ENCODE measurements at places on chromosomes 2 and 18. TPM values are rescaled to one million over a fixed set of nuclear protein-coding genes. Genes with fewer than 3 reads are reported as not detected.
A peak's percentile ranks its signal among the peaks of the same experiment; 100 is the strongest.

DNA sequence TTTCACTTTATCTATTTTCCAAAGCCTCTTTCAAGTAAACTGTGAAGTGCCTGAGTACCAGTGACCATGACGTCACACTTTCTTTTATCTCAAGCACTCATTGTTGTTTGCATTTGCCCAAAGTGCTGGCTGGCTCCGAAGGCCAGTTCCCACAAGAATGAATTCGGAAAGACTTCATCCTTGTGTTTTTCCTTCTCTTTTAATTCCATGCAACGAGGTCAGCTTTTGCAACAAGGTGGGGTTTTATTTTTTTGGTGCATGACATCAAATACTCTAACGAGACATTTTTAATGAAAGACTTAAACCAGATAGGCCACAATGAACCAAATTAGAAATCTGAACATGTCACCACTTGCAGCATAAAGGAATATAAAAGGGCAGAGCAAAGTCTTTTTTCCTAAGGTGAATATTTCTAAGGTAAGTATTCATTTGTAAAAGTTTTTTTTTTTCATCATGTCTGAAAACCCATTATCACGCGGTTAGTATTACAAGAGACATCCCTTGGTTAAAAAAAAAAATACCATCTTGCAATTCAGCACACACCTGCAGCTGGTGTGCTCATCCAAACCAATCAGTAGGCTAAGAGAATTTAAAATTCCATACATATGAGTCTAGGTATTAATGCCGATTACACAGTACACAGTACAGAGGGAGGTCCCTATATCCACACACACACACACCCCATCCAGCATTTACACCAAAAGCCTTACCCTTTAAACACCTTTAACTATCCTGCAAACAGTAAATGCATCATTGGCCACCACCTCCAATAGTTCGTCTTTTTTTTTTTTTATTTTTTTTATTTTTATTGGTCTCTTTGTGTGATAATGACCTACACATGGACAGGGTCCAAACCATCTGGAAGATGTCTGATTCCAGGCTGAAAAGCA is 2.3 kb downstream of the ARL4C start:
- H3K27me3 ChIP-seq = no peaks in the 10 kb centered on the region
- H3K4me3 ChIP-seq = peak overlapping the region; percentile 81
- H3K4me1 ChIP-seq = no peaks in the 10 kb centered on the region
- H3K27ac ChIP-seq = peak overlapping the region; percentile 72
- H3K36me3 ChIP-seq = no peaks in the 10 kb centered on the region
- DNase-seq = peak; percentile 53

DNA sequence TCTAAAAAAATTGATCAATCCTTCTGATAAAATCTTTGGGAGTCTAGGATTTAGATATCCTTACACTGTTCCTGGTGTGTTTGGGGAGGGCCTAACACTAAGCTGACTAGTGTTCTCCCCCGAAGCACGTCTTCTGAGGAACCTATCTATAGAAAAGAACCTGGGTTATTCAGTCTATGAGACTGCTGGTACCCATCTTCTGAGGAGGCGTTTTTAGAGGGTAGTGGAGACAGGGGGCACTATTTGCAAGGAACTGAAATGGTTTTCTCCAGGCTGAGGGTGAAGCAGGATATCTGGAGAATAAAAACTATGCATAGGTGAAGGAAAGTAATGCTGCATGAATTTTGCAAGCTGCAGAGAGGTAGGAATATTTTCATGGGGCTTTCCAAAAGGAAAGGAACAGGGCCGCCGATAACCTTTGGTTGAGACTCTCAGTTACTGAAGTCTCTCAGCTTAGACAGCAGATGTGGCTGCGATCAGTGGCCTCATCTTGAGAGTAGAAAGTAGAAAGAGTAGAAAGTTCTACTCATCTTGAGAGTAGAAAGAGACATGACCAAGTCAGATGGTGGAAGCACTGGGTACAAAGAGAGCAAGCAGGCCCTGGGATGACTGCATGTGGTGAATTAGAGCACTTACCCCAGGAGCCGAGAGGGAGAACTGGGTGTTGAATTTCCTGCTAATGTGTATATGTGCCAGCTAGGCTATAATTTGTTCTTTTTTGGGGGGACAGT is 31.8 kb upstream of the KCNE4 start:
- H3K27ac ChIP-seq = no peak overlapping the region
- DNase-seq = no peak
- H3K27me3 ChIP-seq = no peaks in the 10 kb centered on the region
- H3K4me3 ChIP-seq = no peak overlapping the region

DNA sequence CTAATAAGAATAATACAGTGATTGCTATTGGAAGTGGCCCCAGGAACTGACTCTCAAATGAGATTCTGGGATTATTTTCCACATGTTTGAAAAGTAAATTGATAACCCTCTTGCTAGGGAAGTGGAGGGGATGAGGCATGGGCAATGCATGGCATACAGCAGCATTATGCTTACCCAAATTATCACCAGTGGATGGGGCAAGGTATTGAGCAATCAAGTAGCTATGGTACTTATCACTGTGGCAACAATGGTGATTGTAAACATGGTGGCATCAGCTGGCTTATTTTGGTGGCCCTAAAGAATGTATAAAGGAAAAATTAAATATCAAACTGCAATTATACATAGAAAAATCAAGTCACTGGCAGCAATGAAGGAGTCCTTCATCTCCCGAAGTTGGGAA is 155.1 kb downstream of the FIGN start:
- no peak overlapping the region for H3K27ac ChIP-seq
- H3K27me3 ChIP-seq = no peaks in the 10 kb centered on the region
- DNase-seq = no peak
- no peaks in the 10 kb centered on the region for H3K4me1 ChIP-seq
- H3K36me3 ChIP-seq = no peaks in the 10 kb centered on the region

DNA sequence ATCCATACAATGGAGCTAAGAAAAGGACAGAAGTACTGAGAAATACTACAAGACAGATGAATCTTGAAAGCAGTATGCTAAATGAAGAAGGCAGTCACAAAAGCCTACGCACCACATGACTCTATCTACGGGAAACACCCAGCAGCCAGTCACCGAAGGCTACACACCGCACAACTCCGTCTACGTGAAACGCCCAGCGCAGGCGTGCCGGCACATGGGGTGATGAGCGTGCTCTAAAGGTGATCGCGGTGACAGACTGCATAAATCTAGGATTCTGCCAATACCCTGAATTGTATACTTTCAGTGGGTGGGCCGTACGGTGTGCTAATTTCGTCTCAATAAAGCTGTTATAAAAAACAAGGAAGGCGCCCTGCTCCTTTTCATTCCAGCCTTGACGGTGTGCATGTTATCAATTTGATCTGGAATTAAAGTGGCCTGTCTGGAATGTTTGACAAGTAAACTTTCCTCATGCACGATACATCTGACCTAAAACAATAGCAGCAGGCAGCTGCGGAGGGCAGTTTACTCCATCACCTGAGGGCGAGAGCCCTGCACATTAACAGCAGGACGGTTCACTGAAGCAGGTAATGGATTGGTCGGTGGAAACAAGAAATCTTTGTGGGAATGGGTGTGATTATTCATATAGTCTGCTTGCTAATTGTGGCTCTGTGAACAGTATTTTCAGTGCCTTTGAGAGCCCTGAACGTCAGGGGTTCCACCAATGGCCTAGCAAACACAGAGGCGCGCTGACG is 86.2 kb upstream of the SALL3 start:
- no peaks in the 10 kb centered on the region for H3K27me3 ChIP-seq
- no peaks in the 10 kb centered on the region for H3K4me1 ChIP-seq
- no peak for DNase-seq
- no peaks in the 10 kb centered on the region for H3K36me3 ChIP-seq
- H3K27ac ChIP-seq = no peak overlapping the region

- no peak overlapping the region for H3K27ac ChIP-seq
- H3K4me1 ChIP-seq = peaks cover 4% of the 10 kb centered on the region
- no peak for DNase-seq
- no peaks in the 10 kb centered on the region for H3K36me3 ChIP-seq
- no peak overlapping the region for H3K4me3 ChIP-seq
These were observed 599.1 kb downstream of the NYAP2 start for GRCh38 chr2:225998653-225999052.

- DNase-seq = no peak
- no peaks in the 10 kb centered on the region for H3K4me1 ChIP-seq
- no peaks in the 10 kb centered on the region for H3K27me3 ChIP-seq
- H3K27ac ChIP-seq = no peak overlapping the region
These were observed 683.6 kb downstream of the CNTNAP5 start for GRCh38 chr2:124708661-124709060.

DNA sequence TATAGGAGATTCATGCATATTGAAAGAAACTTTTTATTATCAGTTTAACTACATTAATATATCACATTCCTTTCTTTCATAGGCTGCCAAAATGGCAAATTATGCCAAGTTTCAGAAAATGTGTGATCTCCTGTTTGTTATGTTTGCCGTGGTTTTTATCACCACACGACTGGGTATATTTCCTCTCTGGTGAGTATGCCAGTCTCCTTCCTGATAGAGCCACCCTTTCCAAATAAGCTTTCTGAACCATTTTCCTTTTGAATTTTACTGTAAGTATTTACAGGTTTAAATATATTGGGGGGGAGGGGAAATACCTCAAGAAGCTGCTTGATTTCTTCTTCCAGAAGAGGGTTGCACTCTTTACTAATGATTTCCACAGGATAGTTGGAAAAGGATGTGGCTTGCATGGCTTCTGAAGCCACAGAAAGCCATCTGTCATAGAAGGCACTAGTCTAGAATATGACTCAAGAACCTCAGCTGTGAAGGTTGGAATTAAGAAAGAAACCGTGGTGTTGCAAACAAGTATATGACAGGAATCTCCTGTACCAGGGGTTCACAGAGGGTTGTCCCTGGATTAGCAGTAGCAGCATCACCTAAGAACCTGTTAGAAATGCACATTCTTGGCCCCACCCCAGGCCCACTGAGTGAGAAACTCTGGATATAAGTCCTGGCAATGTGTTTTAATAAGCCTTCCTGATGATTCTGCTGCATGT is 84.5 kb upstream of the NOSTRIN start:
- H3K4me3 ChIP-seq = no peak overlapping the region
- no peak overlapping the region for H3K27ac ChIP-seq
- H3K27me3 ChIP-seq = no peaks in the 10 kb centered on the region
- no peaks in the 10 kb centered on the region for H3K4me1 ChIP-seq

DNA sequence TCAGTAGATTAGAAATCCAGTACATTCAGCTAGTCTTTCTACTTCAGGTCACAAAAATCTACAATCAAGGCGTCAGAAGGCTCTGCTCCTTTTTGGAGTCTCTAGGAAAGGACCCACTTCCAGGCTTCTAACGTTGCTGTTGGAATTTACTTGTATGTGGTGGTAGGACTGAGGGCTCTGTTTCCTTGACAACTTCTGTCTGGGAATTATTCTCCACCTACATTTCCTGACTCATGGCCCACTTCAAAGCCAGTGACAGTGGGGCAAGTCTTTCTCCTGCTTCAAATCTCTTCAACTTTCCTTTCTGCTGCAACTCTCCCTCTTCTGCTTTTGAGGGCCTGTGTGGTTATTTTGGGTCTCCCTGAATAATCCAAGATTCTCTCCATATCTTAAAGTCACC is 10.4 kb upstream of the TMX3 start:
- no peaks in the 10 kb centered on the region for H3K27me3 ChIP-seq
- no peak for DNase-seq
- H3K4me3 ChIP-seq = no peak overlapping the region
- H3K4me1 ChIP-seq = no peaks in the 10 kb centered on the region
- H3K36me3 ChIP-seq = no peaks in the 10 kb centered on the region

GRCh38 chr18:44799382-44799906 is 118.8 kb downstream of the SETBP1 start:
- H3K4me1 ChIP-seq = peaks cover 65% of the 10 kb centered on the region
- no peaks in the 10 kb centered on the region for H3K36me3 ChIP-seq
- no peak for DNase-seq
- no peak overlapping the region for H3K4me3 ChIP-seq
- H3K27me3 ChIP-seq = no peaks in the 10 kb centered on the region

- H3K4me1 ChIP-seq = no peaks in the 10 kb centered on the region
- H3K27ac ChIP-seq = no peak overlapping the region
- H3K36me3 ChIP-seq = no peaks in the 10 kb centered on the region
- no peaks in the 10 kb centered on the region for H3K27me3 ChIP-seq
- no peak for DNase-seq
- no peak overlapping the region for H3K4me3 ChIP-seq
These were observed 42.8 kb downstream of the ITSN2 start for GRCh38 chr2:24317491-24317920.

GRCh38 chr2:100628506-100628905 is 65.7 kb downstream of the PDCL3 start:
- H3K4me3 ChIP-seq = no peak overlapping the region
- no peak overlapping the region for H3K27ac ChIP-seq
- H3K36me3 ChIP-seq = no peaks in the 10 kb centered on the region
- H3K4me1 ChIP-seq = no peaks in the 10 kb centered on the region
- peaks cover 5% of the 10 kb centered on the region for H3K27me3 ChIP-seq

DNA sequence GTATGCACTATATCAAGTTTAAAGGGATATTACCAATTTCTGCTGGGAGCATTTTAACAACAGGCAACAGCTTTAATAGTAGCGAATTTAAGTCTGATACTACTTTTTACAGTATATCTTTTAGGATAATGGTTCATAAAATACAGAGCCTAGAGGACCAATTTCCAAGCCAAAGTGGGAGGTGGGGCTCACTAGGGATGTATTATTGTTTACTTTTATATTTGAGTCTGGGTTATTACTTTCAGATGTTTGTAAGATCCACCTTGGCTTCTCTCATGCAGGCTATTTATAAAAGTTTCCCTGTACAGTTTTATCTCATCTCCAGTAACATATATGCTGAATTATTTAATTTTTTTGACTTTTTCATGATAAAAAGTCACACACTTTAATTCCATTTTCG is 242.0 kb downstream of the CMPK2 start:
- no peaks in the 10 kb centered on the region for H3K27me3 ChIP-seq
- no peak overlapping the region for H3K4me3 ChIP-seq
- H3K36me3 ChIP-seq = no peaks in the 10 kb centered on the region
- DNase-seq = no peak

- H3K27me3 ChIP-seq = no peaks in the 10 kb centered on the region
- H3K4me1 ChIP-seq = peaks cover 8% of the 10 kb centered on the region
- DNase-seq = no peak
- no peaks in the 10 kb centered on the region for H3K36me3 ChIP-seq
- no peak overlapping the region for H3K4me3 ChIP-seq
- peak overlapping the region; percentile 10 for H3K27ac ChIP-seq
These were observed 377.8 kb upstream of the POU3F3 start for GRCh38 chr2:104476075-104476474.

GALR1 gene
- 0.36 TPM for total RNA-seq

COL4A4 gene
- total RNA-seq = 1.7 TPM

SFT2D3 gene
- total RNA-seq = 10.2 TPM

CYP26B1 gene
- 6.5 TPM for total RNA-seq

CYBRD1 gene
- 66.1 TPM for total RNA-seq

PMAIP1 gene
- 7.7 TPM for total RNA-seq

GPR148 gene
- not detected for total RNA-seq

NOL4 gene
- 2.0 TPM for total RNA-seq

Data from hepatocyte (in vitro differentiated cells).